ENCODE measurements at places on chromosomes 1 and 21.

DNA sequence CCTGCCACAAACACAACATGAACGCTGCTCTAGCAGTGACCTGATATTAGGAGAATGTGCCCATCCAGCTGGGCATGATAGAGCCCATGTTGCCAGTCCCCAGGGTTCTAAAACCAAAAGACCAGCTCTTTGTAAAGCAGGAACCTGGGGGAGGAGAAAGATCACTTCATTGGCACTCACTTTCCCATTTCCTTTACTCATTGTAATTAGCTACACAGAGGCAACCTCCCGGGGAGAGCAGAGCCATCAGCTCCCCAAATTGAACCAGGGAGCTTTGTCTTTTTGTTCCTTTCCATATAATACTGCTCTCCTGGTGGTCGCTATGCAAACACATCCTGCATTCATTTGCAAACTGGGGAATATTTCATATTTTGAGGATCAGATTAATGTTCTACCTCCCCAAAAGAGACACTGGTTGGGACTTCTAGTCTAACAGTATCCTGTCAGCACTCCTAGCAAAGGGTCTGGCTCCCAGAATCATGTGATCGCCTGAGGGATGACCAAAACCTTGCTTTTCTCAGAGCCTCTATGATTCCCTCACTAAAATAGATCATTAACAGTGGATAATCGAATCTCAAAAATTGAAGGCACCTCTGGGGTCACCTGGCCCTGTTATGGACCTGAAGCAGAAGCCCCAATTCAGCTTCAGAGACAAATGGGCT lies 76.7 kb upstream of the CD1D start:
- no peak for DNase-seq

DNA sequence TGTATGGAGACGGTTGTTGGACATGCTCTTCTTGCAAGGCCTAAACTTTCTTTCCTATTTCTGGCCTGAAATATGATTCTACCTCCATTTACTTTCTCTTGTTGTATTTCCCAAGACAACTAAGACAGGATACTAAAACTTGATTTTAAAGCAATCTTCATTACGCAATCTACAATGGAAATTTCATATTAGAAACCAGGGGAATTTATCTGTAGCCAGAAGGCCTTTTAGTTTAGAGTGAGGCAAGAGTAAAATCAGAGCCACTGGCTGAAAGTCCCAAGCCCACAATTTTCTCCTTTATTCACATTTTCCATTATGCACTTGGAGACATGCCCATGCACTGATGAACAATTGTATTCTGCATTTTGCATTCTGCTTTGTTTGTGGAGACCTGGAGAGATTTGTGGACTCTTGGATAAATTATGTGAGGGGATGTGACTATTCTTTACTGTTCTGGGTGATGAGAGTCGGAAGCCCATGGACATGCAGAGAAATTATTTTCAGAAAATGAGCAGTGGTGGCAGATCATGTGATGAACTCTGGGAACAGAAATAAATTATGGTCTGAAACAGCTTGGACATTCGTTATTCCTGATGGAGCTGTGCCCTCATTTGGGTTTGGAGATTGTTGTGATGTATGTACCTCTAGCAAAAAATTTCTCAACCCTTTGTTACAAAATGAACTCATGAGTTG lies 336.8 kb downstream of the SEC16B start:
- no peak for DNase-seq

- no peak for DNase-seq
Observed at GRCh38 chr1:6503884-6504602, 12.6 kb upstream of the PLEKHG5 start.

DNA sequence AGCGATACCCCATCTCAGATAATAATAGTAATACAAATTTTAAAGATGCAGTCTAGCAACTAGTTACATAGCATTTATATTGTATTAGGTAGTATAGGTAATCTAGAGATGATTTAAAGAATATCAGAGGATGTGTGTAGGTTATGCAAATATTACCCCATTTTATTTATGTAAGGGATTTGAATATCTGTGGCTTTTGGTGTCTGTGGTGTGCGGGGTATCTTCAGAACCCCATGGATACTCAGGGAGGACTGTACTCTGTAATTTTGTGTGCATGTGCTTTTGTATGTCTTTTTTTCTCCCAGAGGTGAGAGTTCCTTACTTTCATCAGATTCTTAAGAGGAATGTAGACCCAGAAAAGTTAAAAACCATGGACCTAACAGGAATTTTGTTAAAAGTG lies 12.8 kb downstream of the RNF2 start:
- DNase-seq, result no peak

DNA sequence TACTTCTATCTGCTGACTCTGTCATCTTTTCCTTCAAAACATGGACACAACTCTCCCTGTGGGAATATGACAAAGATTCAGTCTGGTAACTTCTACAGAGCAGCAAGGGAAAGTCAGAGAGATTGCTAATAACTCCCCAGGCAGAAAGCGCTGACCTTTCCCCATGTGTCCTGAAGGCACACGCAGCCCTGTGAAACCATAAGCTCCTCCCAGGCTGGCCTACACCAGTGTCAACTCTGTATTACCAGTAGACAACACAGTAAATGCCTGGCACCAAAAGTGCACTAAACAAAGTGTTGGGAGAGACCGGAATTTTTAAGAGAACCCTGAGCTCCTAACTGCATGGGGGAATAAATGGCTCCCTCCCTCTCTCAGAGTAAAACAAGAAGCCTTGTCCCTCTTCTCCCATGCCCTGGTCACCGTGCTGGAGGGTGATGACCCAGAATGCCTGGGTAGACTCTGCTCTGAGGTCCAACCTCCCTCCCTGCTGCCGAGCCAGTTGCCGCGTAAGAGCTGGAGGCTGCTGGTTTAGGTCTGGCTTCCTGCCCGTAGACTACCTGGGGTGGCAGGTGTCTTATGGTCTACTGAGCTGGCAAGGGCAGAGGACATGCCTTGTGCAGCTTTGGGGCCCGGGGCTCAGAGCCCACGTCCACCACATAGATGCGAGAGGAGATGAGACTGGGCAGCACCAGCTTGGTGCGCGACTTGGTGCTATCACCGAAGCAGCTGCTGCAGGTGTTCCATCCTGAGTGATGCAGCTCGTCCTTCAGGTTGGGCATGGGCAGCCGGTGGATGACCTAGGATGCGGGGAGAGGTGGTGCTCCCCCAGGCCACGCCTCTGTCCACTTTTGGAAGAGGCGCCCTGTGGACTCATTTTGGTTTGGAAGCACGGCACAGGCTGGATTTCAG lies 3.9 kb downstream of the SELENBP1 start:
- DNase-seq, result no peak

DNA sequence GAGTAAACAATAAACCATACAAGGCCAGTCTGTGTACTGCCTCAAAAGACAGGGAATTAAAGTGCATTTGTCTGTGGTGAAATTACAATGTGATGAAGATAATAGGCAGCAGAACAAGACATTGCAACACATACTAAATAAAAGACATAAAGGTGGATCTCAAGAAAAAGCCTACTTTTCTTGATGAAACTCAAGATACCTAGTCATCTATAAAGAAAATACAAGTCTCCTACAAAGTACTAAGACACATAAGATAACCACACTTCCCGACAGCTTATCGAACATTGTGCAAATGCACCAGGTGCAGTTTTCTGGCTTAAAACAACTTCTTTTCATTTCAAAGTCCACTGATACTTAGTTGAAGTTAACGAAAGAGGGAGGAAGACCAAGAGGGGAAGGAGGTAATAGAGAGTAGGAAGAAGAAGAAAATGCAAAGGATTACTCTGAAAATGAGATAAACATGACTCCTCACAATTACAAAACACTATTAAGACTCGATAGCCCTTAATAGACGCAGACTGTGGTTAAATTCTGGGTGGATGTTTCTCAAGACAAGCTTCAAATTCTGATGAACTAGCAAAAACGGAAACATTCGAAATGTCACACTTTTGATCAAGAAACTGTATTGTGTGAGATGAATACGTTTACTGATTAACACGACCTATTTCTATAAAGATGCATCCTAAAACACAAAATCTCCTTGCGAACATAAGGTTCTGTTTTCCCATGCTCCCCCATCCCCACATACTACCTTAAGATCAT lies 2.0 kb downstream of the HNRNPR start:
- no peak for DNase-seq

DNA sequence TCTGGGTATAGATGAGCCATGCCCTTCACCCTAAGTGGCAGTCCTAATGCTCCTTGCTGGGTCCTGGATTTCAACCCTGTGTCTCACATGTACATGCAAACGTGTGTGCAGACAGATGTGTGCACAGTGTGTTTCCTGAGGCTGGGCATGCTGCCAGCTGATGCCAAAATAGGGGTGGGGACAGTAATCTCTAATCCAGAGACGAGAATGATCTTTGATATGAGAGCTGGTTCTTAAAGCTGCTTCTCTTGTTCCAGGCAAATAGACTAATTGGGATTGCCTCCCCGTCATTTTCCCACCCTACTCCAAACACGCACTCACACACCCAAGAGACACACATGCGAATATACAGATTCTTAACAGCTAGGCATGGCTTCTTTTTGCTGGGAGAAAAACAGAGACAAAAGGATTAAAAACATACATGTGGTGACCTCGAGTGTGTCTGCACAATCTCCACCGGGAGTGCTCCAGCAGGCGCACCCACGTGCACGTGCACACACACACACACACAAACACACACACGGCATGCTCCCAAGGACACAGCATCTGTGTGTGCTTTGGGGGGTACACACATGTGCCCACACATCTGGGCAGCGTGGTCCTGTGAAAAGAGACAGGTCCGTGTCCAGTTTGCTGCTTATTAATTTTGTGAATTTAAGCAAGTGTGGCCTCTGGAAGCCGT lies 102.1 kb upstream of the ZBTB40 start:
- DNase-seq, result no peak
